Right ventricle myocardium superior (tissue), 1 donor: ENCODE measurements at places on chromosomes 1 and 21.

DNA sequence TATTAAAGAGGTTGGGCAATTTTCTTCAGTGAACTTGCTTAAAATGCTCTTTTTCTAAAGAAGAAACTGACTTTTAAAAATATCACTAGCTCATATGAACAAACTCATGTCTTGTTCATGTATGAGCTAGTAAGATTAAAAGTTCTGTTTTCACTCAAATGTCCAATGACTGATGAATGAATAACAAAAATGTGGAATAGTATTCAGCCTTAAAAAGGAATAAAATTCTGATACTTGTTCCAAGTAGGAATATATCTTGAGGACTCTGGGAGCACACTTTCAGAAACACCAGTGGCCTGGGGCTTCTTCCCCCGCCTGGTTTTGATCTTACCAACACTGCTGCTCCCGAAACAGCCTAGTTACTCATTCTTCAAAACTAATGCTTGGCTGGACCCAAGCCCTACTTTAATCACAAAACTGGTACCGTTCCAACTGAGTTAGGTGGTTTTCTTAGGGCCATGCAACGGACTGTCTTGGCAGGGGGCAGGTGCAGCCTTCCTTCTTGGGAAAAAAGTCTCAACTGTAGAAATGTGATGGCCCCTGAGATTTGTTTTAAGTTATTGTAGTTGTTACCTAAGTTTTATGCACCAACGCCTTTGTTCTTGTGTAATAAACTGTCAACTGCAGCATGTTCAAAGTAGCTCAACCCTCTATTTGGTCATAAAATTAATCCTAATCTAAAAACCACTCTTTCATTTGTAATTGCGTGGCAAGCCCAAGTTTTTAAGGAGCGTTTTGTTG is 116.0 kb downstream of the ETS2 start:
- no peak for DNase-seq

- DNase-seq, result no peak
These were observed 51.5 kb upstream of the VAV3 start for GRCh38 chr1:108016451-108016920.

GRCh38 chr1:100612540-100612939 is 74.6 kb downstream of the GPR88 start:
- no peak for DNase-seq

- no peak for DNase-seq
These were observed 218.7 kb upstream of the COA6 start for GRCh38 chr1:234154320-234155251.

GRCh38 chr1:109650609-109651008 is 5.3 kb upstream of the GSTM4 start:
- DNase-seq, result no peak

GRCh38 chr1:22321917-22322316 is 129.7 kb upstream of the ZBTB40 start:
- no peak for DNase-seq
